Activated CD8-positive, alpha-beta memory T cell treated with anti-CD3 and anti-CD28 coated beads for 1 hour (primary cell): ENCODE measurements at places on chromosomes 4 and X.

- DNase-seq = no peak
Measured at GRCh38 chr4:18559492-18559891, 537.9 kb upstream of the LCORL start.

GRCh38 chr4:3858765-3859388 is 92.7 kb downstream of the ADRA2C start:
- DNase-seq = no peak

- no peak for DNase-seq
Measured at GRCh38 chrX:42748067-42748850, 29.7 kb downstream of the PPP1R2C start.

DNA sequence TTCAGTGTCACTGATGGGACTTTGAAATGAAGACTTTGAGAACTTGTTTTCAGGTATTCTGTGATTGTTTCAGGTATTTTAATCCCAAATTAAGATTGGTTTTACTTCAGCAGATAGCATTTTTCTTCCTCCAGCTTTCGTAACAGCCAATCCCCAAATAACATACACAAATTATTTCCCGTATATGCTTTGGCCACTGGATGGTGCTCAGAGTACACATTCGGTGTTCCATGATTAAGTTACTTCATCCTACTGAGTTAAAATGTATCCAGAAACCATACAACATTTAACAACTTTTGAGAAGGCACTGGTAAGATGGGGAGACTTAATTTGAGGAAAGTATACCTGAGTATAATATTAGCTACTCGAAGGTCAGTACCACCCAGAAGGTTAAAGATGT is 233.4 kb upstream of the FAM47A start:
- DNase-seq = no peak

DNA sequence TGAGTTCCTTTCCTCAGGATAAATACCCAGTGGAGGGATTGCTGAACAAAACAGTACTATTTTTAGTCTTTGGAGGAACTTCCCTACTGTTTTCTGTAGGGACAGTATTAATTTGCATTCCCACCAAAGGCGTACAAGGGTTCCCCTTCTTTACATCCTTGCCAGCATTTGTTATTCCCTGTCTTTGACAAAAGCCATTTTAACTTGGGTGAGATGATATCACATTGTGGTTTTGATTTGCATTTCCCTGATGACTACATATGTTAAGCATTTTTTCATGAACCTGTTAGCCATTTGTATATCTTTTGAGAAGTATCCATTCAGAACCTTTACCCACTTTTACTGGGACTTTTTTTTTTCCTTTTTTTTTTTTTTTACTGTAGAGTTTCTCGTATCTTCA is 126.2 kb upstream of the ANXA10 start:
- DNase-seq = no peak

GRCh38 chr4:60506061-60506460 is 694.1 kb upstream of the ADGRL3 start:
- no peak for DNase-seq

- no peak for DNase-seq
Measured at GRCh38 chr4:31341601-31342359, 621.6 kb downstream of the PCDH7 start.

GRCh38 chr4:39591290-39591689 is 47.4 kb downstream of the SMIM14 start:
- DNase-seq = no peak

DNA sequence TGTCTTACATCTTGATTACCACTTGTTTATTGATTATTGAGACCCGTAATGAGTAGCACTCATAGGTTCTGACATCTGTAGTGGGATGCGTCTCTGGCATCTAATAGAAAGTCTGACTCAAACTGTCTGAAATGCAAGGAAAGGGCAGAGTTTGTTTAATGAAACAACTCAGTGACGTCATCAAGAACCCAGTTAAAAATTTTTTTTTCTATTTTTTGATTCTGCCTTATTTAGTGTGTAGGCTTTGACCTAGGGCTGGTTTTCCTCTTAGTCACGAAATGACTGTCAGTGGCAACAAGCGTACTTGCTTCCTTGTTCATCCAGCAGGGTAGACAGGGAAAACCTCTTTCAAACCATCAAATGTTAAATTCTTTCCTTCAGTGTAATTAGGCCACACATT is 3.1 kb upstream of the CDKL5 start:
- DNase-seq = no peak

GRCh38 chr4:125316791-125317524 is 2.2 kb downstream of the FAT4 start:
- DNase-seq = no peak

- DNase-seq = no peak
Measured at GRCh38 chr4:1031346-1031745, 19.9 kb downstream of the FGFRL1 start.

DNA sequence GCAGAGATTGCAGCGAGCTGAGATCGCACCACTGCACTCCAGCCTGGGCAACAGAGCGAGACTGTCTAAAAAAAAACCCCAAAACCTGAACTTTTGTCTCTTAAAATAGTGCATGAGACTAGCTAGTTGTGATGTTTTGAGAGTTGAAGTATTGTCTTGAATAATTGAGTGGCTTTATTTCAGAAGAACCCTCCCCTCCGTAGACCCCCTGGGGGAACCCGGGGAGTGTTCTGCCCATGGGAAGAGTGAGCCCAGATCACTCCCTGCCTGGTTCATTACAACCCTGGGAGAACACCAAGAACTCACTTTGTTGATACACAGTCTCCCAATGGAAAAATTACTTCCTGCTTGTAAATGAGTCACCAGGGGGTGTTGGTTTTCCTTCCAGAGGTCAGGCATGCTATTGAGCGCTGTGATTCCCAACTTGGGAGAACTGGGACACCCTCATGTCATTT is 65.3 kb upstream of the SHISA3 start:
- no peak for DNase-seq

- DNase-seq = no peak
Measured at GRCh38 chr4:112069110-112069509, 76.1 kb upstream of the FAM241A start.

- no peak for DNase-seq
Measured at GRCh38 chr4:53599632-53600031, 8.3 kb upstream of the LNX1 start.

DNA sequence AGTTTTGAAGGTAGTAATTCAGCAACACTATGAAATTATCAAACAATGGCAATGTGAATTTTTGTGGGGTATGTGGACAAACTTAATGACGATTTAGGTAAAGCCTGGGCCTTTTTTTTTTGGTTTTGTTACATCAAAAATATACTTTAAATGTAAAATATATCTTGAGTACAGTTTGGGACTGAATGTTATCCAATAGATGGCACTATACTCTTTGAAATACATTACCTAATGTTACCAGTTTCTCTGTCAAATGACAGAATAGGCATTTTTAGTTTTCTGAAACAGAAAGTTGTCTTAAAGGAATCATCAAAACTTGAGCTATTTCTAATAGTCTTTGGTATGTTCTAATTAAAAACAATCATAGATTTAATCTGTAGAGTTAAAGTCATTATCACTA is 1651.9 kb downstream of the C4orf33 start:
- no peak for DNase-seq

DNA sequence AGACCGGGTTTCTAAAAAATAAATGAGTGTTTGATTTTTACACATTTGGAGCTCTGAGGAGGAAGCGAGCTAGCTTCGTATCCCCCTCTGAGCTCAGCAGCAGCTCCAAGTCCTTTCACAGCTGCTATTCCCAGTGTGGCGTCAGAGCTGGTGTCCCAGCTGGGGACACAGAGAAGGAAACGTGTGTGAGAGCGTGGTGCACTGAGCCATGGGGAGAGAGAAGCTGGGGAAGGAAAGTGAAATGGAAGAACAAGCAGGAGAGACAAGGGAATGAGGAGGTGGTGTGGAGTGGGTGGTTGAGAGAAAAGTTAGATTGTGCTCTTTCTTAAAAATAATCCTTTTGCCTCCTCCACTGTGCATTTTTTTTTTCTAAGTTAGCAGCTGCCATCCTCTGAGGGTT is 79.5 kb upstream of the SLC4A4 start:
- DNase-seq = no peak

DNA sequence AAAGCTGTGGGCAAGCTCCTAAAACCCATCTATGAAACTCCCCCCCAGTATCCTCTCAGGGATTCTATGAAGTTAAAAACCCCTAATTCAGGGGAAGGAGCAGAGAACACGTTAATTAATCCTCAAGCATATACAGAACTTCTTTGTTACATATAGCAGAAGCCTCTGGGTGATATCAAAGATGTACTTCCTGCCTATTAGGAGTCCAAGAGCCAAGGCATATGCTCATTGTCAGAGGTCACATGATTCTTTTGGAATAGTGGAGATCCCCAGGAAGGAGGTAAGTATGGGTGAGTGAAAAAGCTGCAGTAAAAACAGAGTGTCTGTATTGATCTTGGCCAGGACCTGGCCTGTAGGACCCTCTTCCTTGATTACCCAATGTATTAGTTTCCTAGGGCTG is 2.9 kb upstream of the SPARCL1 start:
- DNase-seq = no peak

DNA sequence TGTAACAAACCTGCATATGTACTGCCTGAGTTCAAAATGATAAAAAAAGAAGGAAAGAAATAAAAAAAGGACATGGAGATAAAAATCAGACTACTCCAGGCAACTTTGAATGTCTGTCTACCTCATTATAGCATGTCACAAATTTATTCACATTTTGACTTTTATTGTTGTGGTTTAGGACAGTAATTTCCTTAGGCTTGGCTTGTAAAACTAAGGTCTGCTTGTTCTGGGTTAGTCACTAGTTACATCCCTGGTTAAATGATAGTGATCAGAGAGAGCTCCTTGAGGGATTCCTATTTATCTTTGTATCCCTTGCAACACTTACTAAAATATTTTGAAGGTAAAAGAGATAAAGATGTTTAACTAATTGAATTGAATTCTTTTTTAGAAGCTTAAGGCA is 42.5 kb upstream of the ITM2A start:
- DNase-seq = no peak

GRCh38 chrX:9789555-9789954 is 3.3 kb downstream of the SHROOM2 start:
- DNase-seq = no peak

DNA sequence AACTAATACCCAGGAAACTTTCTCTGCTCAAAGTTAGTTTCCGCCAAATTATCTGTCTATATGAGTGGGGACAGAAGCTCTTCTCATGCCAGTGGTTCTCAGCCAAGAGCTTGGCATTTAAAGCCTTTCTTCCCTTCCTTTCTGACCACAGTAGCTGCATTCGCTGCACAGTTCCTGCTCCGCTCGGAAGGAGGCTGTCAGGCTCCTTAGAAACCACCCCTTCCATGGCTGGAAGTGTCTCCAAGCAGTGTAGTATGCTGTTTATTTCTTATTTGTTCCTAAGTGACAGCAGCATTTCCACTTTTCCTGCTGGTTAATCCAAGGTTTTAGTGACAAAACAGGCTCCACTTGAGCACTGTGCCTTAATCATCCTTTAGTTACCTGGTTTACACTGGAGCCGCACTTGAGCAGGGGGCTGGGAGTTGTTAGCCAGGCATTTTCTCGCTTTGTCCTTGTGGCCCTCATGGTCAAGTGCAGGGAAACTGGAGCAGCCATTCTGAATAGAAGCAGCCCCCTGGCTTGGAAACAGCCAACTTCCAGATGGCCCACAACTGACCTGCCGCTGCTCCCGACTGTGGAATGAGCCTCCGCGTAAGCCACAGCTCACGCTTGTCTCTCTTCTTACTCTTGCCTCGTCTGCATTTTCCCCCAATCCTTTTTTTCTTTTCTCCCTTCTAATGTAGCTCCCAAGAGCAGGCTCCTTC is 739.4 kb upstream of the TENM3 start:
- DNase-seq = no peak

- no peak for DNase-seq
Measured at GRCh38 chr4:164383358-164384220, 370.3 kb upstream of the SMIM31 start.

DNA sequence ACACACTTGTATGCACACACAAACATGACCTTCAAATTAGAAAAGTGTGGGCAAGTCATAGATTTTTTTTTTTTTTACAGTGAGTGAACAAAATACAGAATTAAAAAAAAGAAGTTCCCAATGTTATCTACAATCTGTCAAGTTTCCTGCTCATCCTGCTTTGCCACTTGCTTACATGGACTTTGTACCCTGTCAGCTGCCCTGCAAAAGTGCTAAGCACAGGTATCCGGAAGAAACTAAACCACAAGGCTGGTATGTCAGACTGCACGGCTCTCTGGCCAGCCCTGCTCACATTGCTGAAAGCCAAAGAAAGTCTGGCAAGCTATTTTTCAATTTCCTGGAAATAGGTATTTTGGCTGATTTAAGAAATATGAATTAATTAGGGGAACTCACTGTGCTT is 38.9 kb upstream of the BCLAF3 start:
- no peak for DNase-seq

GRCh38 chr4:86522349-86522748 is 71.8 kb upstream of the PTPN13 start:
- DNase-seq = no peak

DNA sequence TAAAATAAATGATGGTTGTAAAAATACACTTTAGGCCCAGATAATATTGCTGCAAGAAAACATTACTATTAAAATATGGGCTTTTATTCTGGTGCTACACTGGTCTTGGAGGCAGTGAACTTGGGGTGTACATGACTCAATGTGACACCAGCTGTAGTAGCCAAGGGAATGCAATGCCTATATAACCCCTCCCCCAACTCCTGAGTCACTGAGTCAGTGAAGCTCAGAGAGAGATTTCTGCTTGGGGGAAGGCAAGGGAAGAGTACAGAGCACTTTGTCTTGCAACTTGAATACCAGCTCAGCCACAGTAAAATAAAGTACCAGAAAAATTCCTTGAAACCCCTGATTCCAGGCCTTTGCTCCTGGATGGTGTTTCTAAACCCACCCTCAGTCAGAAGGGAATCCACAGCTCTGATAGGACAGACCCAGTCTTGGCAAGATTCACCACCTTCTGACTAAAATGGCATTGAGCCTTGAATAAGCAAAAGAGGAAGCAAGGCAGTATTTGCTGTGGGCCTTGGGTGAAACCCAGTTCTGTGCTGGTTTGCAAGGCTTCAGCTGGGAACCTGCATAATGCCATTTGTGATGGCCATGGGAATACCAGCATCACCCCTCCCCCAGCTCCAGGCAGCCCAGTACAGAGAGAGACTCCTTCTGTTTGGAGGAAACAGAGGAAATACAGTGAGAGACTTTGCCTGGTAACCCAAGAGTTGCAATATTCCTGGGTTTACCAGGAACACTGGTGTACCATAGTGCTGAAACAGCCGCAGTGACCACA is 209.9 kb downstream of the IQCM start:
- DNase-seq = no peak

- DNase-seq = no peak
Measured at GRCh38 chrX:3712870-3713224, 602 bp downstream of the PRKX start.

DNA sequence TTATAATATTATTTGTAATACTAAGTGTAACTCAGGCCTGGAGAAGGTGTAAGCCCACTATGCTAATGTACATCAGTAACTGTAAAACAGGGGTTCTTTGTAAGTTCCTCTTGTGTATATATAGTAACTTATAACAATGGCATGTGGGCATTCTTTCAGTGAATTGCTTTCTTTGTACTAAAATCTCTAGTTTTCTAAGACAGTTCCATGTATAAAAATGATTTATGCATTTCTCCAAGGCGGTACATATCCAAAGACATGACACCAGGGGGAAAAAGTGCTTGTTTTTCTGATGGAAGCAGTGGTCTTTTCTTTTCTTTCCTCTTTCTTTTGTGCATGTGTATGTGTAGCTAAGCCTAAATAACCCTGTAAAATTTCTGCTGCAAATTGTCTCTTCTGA is 702.4 kb upstream of the GRID2 start:
- no peak for DNase-seq
